ENCODE measurements at places on chromosomes 11 and 22. TPM values are rescaled to one million over a fixed set of nuclear protein-coding genes. Genes with fewer than 3 reads are reported as not detected.

The PIWIL4 gene
- total RNA-seq = 5.0 TPM

The TMEM109 gene
- 52.5 TPM for total RNA-seq

The RASGRP2 gene
- 2.0 TPM for total RNA-seq

The ELMOD1 gene
- 0.73 TPM for total RNA-seq

The SESN3 gene
- total RNA-seq = 123 TPM

The C1QTNF5 gene
- 24.4 TPM for total RNA-seq

DNA sequence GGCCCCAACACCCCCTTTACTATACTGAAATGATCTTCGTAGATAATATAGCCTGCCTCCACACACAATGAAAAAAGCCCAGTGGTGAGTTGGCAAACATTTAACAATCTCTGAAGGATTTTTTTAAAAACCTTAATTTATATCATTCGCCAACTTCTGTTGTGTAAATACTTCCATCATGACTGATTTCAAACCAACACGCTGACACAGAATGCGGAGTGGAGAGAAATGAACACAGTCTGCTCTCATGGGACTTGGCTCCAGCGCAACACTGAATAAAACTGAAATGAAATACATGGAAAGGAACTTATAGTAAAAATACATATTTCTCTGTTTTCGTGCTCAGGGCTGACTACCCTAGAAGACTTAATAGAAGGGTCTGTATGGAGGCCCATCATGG lies 61.3 kb upstream of the WNT11 start:
- no peak overlapping the region for H3K27ac ChIP-seq
- DNase-seq = no peak
- H3K36me3 ChIP-seq = no peaks in the 10 kb centered on the region
- H3K4me1 ChIP-seq = peaks cover 25% of the 10 kb centered on the region
- no peak overlapping the region for H3K4me3 ChIP-seq

DNA sequence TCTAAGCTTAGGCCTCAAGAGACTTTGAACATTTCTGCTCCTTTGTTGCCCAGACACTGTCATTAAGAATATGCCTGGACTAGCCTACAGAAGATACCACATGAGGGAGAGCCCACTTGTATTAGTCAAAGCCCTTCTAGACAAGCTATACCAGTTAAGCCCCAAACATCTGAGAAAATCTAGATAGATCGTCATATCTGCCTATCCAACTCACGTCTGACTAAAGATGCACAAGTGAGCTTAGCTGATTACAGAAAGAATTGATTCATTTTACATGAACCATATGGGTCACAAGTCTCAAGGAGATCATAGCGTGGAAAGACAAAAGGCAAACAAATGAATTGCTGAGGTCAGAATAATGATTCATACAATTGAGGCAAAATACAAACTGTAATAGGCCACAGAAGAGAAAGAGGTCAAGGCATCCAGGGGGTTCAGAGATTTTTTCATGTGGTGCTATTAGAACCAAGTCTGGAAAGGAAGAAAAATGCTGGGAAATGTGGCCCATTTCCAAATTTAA lies 1155.5 kb upstream of the TENM4 start:
- H3K4me3 ChIP-seq = no peak overlapping the region
- no peaks in the 10 kb centered on the region for H3K27me3 ChIP-seq
- peaks cover 14% of the 10 kb centered on the region for H3K4me1 ChIP-seq

DNA sequence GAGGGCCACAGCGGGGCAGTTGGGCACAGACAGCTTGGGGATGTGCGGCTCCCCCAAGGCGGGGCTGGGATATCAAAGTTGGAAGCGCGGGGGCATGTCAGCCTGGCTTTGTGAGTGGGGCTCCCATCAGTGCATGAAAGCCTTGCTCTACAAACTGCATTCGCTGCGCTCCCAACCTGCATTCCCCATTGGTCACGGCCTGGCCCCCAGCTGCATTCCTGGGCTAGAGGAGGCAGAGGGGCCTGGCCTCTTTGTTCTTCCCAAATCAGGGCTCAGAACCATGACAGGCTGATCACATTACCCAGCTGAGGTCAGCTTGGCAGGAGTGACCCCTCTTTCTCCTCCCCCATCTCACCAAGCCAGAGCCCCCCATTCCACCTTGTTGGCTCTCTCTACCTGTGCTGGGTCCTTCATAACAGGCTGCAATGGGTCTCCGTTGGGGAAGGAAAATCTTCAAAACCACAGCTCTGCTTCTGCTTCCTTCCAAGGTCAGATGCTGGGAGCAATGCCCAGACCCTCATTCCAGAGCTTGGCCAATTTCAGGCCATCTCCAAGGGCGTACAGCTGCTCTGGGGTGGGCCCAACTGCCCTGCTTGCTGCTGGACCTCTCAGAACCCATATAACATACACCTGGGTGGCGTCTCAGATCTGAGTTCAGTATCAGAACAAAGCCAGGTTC lies 38.7 kb upstream of the CDON start:
- H3K36me3 ChIP-seq = no peaks in the 10 kb centered on the region
- DNase-seq = no peak
- H3K27ac ChIP-seq = peak overlapping the region; percentile 61
- peaks cover 77% of the 10 kb centered on the region for H3K4me1 ChIP-seq
- H3K4me3 ChIP-seq = no peak overlapping the region

DNA sequence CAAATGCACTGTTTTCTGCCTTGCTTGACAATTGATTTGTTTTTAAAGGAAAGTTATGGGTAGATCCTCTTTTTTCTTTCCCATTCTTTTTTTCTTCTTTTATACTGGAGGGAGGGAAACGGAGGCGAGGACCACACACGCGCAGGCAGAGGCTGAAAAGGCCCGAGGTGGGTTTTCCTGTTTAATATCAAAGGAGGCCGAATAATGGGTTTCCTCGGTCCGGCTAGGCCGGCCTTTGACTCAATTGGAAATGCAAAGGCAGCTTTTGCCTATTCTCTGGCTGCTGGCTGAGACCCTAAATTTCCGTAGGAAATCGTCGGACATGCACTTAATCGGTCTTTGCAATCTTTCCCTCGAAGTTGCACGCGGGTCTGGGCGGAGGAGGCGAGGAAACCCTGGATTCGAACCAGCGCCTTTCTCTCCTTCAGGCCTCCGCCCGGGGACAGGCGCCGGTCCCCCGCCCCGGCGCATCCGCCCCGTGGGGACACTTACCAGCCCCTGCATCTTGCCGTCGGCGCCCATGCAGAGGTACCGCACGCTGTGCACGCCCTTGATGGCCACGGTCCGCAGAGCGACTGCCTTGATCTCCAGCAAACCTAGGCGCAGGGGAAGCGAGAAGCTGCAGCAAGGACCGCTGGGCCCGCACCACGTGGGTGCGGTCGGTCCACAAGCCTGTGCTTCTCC lies 911 bp downstream of the FGF19 start:
- H3K4me1 ChIP-seq = peaks cover 21% of the 10 kb centered on the region
- H3K36me3 ChIP-seq = no peaks in the 10 kb centered on the region
- DNase-seq = no peak
- H3K27me3 ChIP-seq = peaks cover 82% of the 10 kb centered on the region
- peak overlapping the region; percentile 24 for H3K4me3 ChIP-seq
- H3K27ac ChIP-seq = no peak overlapping the region

- H3K36me3 ChIP-seq = peaks cover 3% of the 10 kb centered on the region
- H3K27ac ChIP-seq = no peak overlapping the region
- no peaks in the 10 kb centered on the region for H3K27me3 ChIP-seq
- H3K4me1 ChIP-seq = peaks cover 12% of the 10 kb centered on the region
- DNase-seq = no peak
These were observed 4.3 kb upstream of the PLXNB2 start for GRCh38 chr22:50311606-50312351.

DNA sequence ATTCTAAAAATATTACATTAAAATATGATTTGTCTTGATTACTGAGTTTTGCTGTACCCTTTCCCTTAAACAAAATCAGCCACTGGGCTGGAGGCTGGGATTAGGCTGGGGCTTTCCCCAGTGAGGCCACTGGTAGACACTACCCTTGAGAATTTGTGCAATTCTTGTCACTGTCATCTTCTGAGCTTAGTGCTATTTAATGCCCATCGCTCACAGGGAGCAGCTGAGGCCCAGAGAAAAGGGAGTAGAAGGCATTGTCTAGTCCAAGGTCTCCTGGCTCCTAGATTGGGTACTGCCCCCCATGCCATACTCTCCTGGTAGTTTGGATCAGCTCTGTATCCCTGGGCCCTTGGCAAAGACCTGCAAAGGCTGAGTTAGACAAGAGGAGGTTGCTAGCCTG lies 6.7 kb downstream of the CHRM1 start:
- DNase-seq = no peak
- H3K27ac ChIP-seq = no peak overlapping the region
- no peaks in the 10 kb centered on the region for H3K27me3 ChIP-seq
- peaks cover 7% of the 10 kb centered on the region for H3K4me1 ChIP-seq
- H3K4me3 ChIP-seq = no peak overlapping the region
- no peaks in the 10 kb centered on the region for H3K36me3 ChIP-seq

- peaks cover 19% of the 10 kb centered on the region for H3K36me3 ChIP-seq
- H3K27ac ChIP-seq = no peak overlapping the region
- DNase-seq = no peak
These were observed 117.1 kb downstream of the LDLRAD3 start for GRCh38 chr11:36060926-36061325.

DNA sequence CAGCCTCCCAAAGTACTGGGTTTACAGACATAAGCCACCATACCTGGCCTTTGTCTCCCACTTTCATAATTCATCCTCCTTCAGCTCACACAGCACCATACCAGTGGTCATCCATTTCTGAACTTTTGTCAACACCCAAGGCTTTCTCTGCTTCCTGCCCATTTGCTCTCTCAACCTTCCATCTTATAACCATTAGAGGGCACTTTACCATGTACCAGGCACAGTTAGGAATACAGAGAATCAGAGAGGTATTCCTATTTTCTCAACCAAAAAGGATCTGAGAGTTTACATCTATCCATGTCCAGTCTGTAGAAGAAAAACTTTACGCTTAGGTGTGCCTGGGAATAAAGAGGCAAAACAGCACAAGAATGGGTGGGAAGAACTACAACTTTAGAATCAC lies 397.6 kb downstream of the BUD13 start:
- H3K36me3 ChIP-seq = no peaks in the 10 kb centered on the region
- no peak overlapping the region for H3K4me3 ChIP-seq
- H3K4me1 ChIP-seq = no peaks in the 10 kb centered on the region
- peaks cover 56% of the 10 kb centered on the region for H3K27me3 ChIP-seq
- no peak overlapping the region for H3K27ac ChIP-seq

DNA sequence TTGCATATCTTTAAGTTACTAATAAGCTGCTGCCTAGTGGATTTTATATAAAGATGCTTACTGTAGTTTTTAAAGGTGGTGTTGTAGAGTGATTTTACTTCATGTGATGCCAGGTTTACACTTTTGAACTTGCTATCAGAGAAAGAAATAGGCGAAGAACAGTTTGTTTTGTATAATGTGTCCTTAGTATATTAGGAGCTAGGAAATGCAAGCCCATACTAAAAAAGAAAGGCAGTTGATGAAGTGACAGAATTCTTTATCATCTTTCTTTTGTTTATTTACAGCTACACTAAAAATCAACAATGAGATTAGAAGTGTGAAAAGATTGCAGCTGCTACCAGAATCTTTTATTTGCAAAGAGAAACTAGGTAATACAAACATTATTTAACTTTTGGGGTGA lies 12.8 kb downstream of the FBXO7 start:
- H3K27me3 ChIP-seq = no peaks in the 10 kb centered on the region
- H3K36me3 ChIP-seq = peaks cover 43% of the 10 kb centered on the region
- H3K4me3 ChIP-seq = no peak overlapping the region
- no peak for DNase-seq

DNA sequence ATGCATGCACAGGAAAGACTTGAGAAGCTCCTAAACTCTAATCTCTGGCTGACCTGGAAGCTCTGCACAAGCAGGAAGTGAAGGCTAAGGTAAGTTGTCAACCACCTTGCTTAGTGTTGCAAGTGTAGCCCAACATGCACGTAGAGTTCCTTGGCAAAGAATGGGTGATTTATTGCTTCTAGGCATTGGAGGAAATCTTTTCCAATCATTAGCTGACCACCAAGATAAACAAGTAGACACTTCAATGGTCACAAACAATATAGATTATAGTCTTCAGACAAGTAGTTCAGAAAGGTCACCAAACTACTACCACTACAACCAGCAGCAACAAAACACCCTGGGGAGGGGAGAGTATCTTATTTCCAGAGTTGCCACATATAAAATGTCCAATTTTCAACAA lies 105.6 kb downstream of the STK33 start:
- DNase-seq = no peak
- no peak overlapping the region for H3K4me3 ChIP-seq
- H3K36me3 ChIP-seq = no peaks in the 10 kb centered on the region
- H3K27ac ChIP-seq = no peak overlapping the region
- peaks cover 6% of the 10 kb centered on the region for H3K27me3 ChIP-seq

DNA sequence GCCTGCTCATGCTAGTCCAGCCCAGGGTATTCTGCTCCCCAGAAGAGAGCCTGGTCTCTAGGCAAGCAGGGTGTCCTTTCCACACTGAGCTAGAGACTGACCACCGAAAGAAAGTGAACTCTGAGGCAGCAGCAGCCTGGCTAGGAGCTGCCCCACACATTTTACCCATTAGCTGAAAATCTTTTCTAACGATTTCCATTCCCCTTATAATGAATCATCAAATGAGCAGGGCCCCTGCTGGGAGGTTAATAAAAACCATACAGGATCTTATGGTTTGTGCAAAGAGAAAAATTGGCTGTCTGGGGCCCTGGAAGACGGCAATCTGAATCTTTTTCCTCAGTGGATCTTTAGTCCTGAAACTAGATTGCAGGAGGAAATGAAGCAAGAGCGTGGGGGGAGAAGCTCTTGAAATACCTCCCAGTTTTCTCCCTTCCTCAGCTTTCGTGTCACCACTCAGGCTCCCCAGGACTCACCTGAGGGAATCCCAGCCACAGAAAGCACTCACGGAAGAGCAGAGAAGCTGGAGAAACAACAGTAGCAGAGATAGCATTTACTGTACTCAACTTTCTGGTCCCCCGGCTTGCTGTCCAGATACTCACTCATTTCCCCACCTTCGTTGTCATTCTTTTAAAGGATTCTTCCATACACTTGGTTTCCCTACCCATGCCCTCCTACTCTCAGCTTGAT lies 74.7 kb upstream of the CD44 start:
- peaks cover 14% of the 10 kb centered on the region for H3K27me3 ChIP-seq
- no peak for DNase-seq
- no peaks in the 10 kb centered on the region for H3K36me3 ChIP-seq
- no peak overlapping the region for H3K4me3 ChIP-seq
- H3K4me1 ChIP-seq = no peaks in the 10 kb centered on the region

- H3K36me3 ChIP-seq = no peaks in the 10 kb centered on the region
- no peak for DNase-seq
- H3K27me3 ChIP-seq = peaks cover 56% of the 10 kb centered on the region
- H3K27ac ChIP-seq = no peak overlapping the region
- H3K4me3 ChIP-seq = no peak overlapping the region
- H3K4me1 ChIP-seq = peaks cover 11% of the 10 kb centered on the region
These were observed 188.9 kb downstream of the ST3GAL4 start for GRCh38 chr11:126544108-126545056.

GRCh38 chr11:28054821-28055220 lies 53.1 kb downstream of the KIF18A start:
- no peak overlapping the region for H3K27ac ChIP-seq
- no peaks in the 10 kb centered on the region for H3K27me3 ChIP-seq
- H3K4me1 ChIP-seq = peaks cover 13% of the 10 kb centered on the region
- peaks cover 12% of the 10 kb centered on the region for H3K36me3 ChIP-seq
- H3K4me3 ChIP-seq = no peak overlapping the region

- peaks cover 44% of the 10 kb centered on the region for H3K4me1 ChIP-seq
- H3K36me3 ChIP-seq = peaks cover 10% of the 10 kb centered on the region
- DNase-seq = no peak
- H3K27me3 ChIP-seq = no peaks in the 10 kb centered on the region
- H3K27ac ChIP-seq = peak overlapping the region; percentile 92
These were observed 226.7 kb upstream of the NARS2 start for GRCh38 chr11:78801161-78801884.

GRCh38 chr11:78109081-78110015 lies 29.7 kb upstream of the NDUFC2 start:
- peak overlapping the region; percentile 84 for H3K27ac ChIP-seq
- no peak overlapping the region for H3K4me3 ChIP-seq
- peaks cover 8% of the 10 kb centered on the region for H3K4me1 ChIP-seq
- DNase-seq = no peak
- peaks cover 17% of the 10 kb centered on the region for H3K36me3 ChIP-seq

Measured in mesothelial cell of epicardium (in vitro differentiated cells).